NCI-H526 (cell line): ENCODE measurements at places on chromosomes 13 and 19.

- peak; percentile 38 for DNase-seq
Measured at GRCh38 chr19:2016041-2016807, 710 bp upstream of the BTBD2 start.

DNA sequence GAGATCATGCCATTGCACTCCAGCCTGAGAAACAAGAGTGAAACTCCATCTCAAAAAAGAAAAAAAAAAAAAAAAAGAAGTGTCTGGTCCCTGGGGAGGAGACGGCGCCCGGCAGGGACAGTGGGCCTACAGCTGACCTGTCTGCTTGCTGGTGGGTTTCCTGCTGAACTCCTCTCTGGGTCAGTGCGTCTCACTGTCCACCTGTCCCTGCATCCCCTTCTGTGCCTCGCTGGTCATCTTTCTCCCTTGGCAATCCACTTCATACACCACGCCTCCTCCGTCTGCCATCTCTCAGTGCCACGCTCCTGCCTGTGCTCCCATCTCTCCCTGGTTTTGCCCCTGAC, 63.4 kb downstream of the ACSBG2 start:
- no peak for DNase-seq

- DNase-seq = no peak
Measured at GRCh38 chr19:44737238-44738071, 11.1 kb upstream of the BCL3 start.

DNA sequence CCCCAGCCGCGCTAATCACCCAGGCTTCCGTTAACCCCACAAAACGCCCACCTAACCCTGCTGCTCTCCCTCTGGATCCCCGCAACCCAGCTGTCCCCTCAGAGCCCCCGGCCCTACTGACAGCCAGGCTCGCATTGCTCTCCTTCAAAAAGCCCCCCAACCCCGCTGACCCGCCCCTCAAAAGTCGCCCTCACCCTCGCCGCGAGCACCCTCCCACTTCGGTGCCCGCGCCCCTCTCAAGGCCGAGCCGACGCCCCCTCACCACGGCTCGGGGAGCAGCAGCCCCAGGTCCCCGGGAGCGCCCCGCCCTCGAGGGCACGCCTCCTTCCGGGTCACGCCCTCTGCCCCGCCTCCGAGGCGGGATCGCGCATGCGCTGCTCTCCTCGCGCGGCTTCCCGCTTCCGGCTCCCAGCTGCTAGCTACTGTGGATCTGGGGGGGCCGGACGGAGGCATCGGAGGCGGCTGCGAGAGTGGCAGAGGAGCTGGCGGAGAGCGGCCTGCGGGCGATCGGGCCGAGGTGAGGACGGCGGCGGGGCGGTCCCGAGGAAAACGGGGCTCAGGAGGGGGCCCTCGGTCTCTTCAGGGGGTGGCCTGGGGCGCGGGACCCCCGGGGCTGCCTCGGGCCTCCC, 46.1 kb downstream of the ARHGEF18 start:
- DNase-seq = peak; percentile 73

DNA sequence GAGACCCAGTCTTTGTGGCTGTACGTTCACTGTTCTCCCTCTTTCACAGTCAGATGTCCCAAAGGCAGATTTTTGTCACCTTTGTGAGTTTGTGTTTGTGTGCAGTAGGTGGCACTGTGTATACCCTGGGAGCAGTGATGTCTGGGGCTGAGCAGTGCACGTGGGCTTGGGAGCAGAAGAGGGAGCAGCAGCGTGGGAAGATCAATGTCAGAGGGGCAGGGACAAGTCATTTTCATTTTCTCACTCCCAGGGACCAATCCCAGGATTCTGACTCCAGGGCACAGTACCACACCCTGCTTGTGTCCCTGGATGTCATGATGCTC, 2.0 kb upstream of the PSG6 start:
- no peak for DNase-seq

DNA sequence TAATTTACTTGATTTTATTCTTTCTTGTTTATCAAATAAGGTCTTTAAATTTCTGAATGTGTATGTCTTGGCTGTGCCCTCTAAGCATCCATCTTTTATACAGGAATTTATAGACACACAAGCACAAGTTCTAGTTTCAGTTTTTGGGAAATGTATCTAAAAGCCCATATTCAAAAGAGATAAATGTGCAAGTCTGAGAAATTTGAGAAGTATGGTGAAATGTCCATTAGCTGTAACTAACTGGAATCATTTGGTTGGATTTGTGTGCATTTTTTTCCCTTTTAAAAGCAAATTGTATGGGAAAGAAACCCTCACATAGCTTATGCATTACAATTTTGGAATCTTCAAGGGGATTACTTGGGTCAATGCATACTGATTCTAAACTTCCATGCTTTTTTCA, 532.0 kb downstream of the KLF5 start:
- DNase-seq = no peak

GRCh38 chr13:27055526-27055925, 116.1 kb downstream of the USP12 start:
- DNase-seq = no peak

DNA sequence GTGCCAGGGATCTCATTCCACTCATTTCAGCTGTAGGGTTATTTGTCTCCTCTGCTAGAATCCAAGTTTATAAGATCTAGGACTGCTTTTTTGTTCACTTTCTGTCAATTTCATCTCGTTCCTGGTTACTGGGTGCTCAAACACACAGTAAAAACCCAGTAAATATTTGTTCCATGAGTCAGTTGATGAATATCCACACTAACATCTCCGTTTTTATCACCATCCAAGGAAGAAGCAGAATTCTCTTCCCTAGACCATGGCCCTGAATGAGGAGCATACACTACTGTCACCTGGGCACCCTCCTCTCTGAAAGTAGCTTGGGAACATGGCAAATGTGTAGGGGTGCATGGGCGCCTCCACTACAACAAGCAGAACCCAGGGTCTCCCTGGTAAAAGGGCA, 390.8 kb downstream of the FOXO1 start:
- DNase-seq = no peak

DNA sequence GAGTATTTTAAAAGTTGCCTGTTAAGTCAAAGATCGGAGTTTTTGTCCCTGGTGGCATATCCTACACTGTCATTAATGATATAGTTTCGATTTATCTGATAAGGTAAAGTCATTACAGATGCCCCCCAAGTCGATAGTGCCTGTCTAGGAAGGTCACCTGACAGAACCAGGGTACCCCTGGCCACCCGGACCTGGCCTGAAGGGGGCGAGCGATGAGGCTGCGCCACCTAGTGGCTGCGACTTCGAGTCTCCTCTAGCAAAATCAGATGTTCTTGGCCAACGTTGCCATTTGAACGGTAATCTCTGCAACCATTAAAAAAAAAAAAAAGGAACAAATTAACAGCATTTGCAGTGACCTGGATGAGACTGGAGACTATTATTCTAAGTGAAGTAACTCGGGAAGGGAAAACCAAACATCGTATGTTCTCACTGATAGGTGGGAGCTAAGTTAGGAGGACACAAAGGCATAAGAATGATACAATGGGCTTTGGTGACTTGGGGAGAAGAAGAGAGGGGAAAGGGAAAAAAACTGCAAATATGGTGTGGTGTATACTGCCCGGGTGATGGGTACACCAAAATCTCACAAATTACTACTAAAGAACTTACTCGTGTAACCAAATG, 565.1 kb downstream of the LIG4 start:
- DNase-seq = peak; percentile 60

DNA sequence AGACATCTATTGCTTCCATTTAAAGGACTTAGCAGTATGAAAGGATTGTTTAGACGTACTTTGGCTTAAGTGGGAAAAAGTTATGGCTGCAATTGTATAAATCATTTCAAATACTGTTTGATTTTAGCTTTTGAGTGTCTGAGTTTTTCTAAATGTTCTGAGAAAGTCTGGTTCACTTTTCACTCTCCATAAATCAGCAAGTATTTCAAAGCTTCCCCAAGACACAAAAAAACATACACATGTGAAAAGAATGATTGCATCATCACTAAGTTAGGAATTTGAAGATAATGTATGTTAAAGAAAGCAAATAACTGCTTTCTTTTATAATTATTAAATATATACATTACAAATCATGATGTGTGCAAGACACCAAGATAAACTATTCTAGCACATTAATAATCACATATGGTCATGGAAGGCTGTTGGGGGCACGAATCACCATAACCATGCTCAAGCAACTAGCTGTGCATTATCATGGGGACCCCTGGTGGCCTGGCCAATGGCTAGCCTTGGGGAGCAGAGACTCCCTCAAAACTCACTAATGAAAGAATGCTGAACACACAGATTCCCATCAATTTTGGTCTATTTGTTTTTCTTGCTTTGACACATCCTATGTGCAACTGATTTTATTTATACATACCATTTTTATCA, 111.1 kb downstream of the MIPEP start:
- no peak for DNase-seq

- no peak for DNase-seq
Measured at GRCh38 chr13:28889086-28889732, 69.1 kb downstream of the MTUS2 start.

GRCh38 chr19:1656988-1657536, 4.6 kb upstream of the TCF3 start:
- no peak for DNase-seq

GRCh38 chr19:32294871-32295438, 50.5 kb upstream of the ZNF507 start:
- no peak for DNase-seq

DNA sequence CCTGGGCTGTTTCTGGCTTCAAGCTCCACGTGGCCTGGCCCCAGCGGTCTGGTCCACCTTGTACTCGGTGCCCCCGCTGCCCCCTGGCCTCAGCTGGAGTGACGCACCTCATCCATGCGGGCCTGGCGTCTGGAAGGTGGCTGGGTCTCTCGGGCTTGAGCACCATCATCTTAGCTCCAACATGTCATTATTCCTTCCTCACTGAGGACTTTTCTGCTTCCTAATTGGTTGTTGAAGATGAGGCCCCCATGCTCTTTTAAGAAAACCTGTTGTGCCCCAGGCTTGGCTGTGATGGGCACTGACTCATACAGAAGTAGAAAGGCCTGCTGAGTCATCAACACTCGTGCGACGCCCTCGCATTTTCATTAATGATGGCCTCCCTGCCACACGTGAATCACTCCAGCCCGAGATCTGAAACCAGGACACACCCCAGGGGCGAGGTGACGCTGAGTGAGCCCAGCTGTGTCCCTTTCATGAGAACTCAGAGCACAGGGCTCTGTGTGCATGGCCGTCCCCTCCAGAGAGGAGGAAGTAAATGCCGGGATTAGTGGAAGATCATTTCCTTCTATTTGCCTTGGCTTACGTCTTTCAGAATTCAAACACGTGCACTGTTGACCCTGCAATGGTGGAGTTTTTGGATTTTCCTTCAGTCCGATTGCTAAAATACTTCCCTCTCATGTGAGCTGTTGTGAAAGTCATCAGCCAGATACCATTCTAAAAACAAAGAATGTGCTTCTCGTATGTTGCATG, 14.0 kb upstream of the GJA3 start:
- peak; percentile 5 for DNase-seq

DNA sequence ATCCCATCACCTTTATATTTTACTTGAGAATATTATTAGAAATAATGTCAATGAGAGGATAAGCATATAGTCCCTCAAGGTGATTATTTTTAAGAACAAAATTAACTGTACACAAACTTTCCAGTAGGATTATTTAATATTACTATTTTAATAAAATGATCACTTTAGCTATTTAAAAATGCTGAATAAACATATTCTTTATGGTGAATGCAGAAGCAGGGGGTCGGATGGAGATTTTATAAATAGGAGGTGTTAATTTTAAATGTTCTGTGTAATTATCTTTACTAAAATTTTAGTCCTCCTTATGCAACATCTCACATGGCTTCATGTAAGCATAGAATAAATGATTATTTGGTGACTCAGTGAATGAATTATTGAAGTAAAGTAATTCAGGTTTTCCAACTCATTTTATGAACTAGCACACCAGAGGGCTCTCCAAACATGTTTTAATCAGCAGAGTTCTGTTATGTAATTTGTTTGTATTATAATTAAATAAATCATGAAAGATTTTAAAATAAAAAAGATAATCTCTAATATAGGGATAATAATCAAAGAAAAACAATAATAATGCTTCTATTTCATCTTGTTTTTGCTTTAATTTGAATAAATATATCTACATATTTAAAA, 1635.2 kb downstream of the EFNB2 start:
- no peak for DNase-seq

DNA sequence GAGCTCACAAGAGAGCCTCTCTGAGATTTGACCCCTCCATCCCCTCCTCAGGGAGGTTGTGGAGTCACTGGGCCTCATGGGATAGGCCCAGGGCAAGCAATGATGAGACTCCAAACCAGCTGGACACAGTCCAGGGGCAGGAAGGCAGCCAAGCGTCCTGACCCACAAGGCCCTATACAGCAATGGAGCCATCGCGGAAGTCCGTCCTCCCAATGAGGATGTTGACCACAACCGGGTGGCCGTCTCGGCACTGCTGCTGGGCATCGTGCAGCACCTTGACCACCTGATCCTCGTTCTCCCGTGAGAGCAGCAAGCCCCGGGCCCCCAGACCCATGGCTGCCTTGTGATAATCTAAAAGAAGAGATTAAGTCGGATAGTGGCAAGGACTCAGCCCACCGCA, 7.9 kb downstream of the SYDE1 start:
- DNase-seq = no peak

- no peak for DNase-seq
Measured at GRCh38 chr13:99995104-99995588, 13.6 kb downstream of the ZIC2 start.

DNA sequence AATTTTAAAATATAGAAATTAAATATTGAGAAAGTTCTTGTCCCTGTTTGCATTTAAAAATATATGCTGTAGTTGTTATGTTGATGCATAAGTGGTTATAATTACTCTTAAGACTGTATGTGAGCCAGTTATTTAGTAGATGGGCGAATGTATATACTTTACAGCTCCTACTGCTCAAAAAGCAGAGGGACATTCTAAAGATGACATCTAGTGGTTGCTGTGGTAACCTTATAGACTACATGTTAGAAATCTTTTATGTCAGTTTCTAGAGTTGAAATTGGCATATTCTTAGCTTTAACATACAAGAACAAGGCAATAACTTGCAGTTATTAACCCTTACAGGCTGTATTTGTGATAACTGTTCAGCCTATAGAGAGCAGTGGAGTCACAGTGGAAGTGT, 160.5 kb downstream of the OLFM4 start:
- peak; percentile 24 for DNase-seq

GRCh38 chr19:33686262-33686661, 64.5 kb downstream of the CHST8 start:
- DNase-seq = no peak

- no peak for DNase-seq
Measured at GRCh38 chr13:20430296-20430695, 95.4 kb downstream of the CRYL1 start.

DNA sequence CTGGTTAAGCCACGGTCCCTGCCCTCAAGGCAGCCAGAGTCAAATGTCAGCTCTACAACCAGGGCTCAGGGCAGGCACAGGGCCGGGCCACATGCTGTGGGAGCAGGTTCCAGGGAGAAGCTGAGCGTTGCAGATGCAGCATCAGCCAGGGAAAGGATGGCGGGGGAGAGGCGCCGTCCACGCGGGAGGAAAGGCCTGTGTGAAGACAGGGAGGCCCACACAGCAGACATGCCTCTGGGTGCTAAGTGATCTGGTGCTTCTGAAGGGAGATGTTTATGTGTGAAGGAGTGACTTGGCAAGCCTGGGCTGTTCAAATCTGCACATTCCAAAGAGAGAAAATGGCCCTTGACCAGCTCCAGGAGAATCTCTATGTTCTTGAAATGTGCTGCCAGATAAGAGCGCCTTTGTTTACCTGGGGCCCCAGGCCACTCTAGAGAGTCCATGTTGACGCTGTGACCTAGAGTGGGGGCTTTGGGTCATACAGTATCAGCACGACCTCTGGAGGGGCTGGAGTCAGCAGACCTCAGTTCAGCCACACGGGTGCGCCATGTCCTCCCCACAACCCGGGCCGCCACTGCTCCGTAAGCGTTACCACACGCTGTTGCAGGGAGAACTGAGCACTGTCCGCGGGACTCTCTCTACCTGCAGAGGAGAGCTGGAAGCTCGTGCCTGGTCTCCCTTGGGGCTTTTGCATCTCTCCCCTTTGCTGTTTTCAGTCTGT, 15.9 kb upstream of the ATF5 start:
- DNase-seq = no peak
